NCI-H1436 treated with DMSO at 0.1 percent for 48 hours (cell line): ENCODE measurements at places on chromosomes 11 and 22.

DNA sequence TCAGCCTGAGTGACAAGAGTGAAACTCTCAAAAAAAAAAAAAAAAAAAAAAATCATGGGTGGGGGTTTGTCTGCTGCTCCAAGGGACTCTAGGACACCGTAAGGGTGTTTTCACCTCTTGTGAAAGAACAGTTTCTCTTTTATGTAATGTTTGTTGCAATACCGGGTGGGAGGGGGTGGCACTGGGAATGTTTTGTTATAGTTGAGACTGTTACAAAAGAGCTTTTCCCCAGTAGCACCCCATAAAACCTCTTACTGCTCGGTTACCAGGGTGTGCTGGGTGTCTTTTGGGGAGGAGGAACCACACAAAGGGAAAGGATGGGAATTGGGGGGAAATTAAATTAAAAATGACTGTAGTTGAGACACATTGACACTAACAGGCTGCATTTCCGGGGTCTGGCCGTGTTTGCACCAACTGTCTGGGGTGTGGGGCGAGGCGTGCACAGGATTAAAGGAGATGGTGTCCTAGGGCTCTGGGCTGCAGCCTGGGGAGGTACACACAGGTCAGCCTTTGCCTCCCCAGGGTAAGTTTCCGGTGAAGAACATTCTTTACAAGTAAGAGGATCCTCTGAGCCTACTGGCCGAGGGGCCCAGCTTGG, 1.6 kb downstream of the NFAM1 start:
- no peak for DNase-seq

DNA sequence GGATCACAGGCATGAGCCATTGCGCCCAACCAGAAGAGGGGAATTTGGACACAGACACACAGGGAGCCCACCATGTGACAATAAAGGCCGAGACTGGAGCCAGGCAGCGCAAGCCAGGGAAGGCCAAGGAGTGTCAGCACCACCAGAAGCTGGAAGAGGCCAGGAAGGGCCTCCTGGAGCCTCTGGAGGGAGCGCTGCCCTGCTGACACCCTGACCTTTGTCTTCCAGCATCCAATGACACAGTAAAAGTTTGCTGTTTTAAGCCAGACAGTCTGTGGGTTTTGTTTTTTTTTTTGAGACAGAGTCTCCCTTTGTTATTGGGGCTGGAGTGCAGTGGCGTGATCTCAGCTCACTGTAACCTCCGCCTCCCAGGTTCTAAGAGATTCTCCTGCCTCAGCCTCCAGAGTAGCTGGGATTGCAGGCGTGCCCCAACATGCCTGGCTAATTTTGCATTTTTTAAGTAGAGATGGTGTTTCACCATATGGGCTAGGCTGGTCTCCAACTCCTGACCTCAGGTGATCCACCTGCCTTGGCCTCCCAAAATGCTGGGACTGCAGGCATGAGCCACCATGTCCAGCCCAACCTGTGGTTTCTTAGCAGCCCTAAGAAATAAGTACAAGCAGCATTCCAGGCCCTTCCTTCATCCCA, 215.8 kb downstream of the CTTN start:
- DNase-seq: no peak

- DNase-seq: no peak
Observed at GRCh38 chr11:11252403-11252802, 100.6 kb downstream of the CSNK2A3 start.

GRCh38 chr11:70532066-70532440, 133.7 kb downstream of the CTTN start:
- no peak for DNase-seq

DNA sequence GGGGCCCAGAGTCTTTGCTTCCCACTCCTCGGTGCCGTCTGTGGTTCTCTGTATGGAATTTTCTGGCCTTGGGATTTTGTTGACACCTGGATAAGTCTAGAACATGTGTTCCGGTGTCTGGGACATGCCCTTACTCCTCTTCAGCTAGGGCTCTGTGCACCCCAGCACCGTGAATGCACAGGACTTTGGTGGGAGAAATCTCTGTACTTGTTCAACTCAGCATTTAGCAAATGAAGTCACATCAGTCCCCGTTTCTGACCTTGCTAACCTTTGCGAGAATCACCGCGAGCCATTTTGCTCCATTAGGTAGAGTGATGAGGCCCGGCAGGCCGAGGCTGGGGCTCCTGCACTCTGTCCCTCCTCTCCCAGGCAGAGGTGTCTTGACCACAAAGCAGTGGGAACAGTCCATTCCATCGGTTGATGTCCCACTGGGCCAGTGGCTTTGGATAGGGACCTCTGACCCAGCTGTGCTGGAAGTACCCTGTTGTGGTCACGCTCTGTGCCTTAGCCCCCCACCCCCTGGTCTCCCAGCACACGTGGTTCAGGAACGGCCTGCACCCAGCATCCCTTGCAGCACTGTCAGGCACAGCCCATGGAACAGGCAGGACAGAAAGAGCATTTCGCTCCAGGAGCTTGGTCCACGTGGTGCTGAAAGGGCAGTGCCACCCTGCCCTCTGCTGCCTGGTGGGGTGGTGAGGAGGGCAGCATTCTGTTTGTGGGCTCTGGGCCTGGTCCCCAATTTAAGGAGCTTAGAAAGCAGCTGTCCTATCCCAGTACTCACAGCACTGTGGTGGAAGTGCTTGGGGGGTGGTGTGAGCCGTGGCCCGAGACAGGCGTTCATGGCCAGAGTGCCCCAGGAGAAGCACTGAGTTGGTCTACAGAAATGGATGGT, 73.4 kb downstream of the MED15 start:
- DNase-seq: no peak

- no peak for DNase-seq
Observed at GRCh38 chr11:134150195-134150903, 73.4 kb downstream of the NCAPD3 start.

GRCh38 chr11:58900479-58901420, 38.5 kb upstream of the GLYATL1 start:
- DNase-seq: no peak
